ENCODE measurements at places on chromosomes 7 and 10.

DNA sequence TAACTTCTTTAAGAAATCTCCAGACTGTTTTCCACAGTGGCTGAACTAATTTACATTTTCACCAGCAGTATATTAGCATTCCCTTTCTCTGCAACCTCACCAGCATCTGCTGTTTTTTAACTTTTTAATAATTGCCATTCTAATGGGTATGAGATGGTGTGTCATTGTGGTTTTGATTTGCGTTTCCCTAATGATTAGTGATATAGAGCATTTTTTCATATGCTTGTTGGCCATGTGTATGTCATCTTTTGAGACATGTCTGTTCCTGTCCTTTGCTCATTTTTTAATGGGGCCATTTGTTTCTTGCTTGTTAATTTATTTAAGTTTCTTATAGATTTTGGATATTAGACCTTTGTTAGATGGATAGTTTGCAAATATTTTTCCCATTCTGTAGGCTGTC is 68.8 kb downstream of the SLC39A12 start:
- no peak for DNase-seq

GRCh38 chr7:126495001-126495400 is 757.7 kb downstream of the GRM8 start:
- no peak for DNase-seq

DNA sequence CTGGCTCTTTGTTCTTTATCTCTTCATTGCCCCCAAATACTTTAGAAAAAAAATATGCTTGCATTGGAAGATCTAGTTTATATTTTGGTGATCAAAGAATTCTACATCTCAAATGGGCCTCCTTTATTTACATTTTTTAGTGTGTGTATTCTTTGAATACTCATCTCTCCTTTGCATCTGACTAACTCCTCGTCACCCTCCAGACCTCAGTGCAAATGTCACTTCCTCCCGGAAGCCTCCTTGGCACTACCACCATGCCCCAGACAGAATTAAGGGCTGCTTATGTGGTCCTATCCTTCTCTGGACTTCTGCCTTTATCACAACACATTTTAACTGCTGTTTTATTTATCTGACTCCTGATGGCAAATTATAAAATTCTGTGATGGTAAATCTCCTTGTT is 52.0 kb upstream of the PPP1R3C start:
- no peak for DNase-seq

GRCh38 chr10:69957886-69958555 is 94.6 kb upstream of the MACROH2A2 start:
- peak; percentile 65 for DNase-seq

- no peak for DNase-seq
These were observed 39.9 kb downstream of the LRRC18 start for GRCh38 chr10:48899781-48900180.

DNA sequence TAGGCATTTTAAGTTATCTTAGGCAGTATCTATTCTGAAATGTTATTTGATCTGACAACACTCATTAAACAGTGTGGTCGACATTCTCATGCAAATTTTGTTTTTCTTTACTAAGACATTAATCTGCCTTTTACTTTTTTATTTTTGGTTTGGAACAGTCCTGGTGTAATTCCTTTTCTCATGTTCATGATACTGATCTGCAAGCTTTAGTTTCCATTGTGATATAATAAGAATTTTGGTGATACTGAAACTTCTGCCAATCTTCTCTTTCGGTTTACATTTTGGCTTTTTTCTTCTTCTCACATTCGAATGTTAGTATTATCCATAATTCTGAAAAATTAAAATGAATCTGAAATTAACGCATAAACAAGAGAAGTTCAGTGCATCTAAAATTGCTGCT is 281.9 kb upstream of the MTPN start:
- DNase-seq, result no peak

- DNase-seq, result no peak
These were observed 9.3 kb downstream of the ATG9B start for GRCh38 chr7:151014950-151015349.

- no peak for DNase-seq
These were observed 70.8 kb upstream of the UNC5B start for GRCh38 chr10:71141528-71141927.

DNA sequence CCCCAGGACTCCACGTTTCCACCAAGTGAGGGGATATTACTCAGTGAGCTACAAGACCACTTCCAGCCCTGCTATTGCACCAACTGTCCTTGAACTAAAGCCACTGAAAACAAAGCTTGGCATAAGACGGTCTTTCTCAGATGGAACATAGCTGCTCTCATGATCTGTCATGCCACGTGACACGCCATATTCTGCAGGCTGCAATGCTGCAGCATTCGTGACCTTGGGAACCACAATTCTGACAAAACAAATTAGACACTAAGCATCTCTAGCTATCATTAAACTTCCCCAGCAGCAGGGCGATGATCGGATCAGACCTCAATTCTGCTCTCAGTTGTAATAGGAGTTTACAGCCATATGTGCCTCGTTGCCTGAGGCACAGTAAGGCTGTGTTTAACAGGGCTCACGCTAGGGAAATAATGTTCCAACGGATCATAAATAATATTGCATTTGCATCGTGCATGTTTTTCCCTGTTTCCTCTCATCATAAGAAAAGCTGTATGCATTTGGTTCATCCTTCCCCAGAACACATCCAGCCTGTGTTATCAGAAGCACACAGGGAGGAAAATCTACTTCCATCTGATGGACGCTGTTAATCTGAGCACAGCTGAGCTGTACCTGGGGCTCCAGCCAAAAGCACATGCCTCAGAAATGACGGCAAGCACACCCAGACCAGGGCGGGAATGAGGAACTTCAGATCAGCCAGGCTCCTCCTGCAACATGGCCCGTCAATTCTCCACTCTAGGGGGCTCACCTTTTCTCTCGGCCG is 38.6 kb upstream of the CNPY1 start:
- peak; percentile 47 for DNase-seq

GRCh38 chr10:15236340-15236739 is 67.8 kb upstream of the NMT2 start:
- DNase-seq, result no peak

- DNase-seq, result no peak
These were observed 51.7 kb downstream of the GRID1 start for GRCh38 chr10:86314616-86315548.

DNA sequence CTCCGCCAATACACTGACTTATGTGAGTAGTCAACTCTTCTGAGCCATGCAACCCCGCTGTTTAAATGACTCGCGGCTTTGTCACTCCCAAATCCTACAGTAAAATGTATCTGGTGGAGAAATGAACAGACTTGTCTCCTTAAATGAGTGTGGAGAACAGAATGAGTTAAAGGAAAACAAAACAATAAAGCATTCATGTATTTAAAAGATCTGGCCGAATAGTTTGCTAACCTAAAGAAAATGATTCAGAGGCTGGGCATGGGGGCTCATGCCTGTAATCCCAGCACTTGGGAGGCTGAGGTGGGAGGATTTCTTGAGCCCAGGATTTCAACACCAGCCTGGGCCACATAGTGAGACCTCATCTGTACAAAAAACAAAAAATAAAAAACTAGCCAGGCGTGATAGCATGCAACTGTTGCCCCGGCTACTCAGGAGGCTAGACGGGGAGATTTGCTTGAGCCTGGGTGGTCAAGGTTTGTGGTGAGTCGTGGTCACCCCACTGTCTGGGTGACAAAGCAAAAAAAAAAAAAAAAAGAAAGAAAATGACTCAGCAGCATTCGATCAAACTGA is 86.5 kb upstream of the PFKP start:
- DNase-seq, result no peak

DNA sequence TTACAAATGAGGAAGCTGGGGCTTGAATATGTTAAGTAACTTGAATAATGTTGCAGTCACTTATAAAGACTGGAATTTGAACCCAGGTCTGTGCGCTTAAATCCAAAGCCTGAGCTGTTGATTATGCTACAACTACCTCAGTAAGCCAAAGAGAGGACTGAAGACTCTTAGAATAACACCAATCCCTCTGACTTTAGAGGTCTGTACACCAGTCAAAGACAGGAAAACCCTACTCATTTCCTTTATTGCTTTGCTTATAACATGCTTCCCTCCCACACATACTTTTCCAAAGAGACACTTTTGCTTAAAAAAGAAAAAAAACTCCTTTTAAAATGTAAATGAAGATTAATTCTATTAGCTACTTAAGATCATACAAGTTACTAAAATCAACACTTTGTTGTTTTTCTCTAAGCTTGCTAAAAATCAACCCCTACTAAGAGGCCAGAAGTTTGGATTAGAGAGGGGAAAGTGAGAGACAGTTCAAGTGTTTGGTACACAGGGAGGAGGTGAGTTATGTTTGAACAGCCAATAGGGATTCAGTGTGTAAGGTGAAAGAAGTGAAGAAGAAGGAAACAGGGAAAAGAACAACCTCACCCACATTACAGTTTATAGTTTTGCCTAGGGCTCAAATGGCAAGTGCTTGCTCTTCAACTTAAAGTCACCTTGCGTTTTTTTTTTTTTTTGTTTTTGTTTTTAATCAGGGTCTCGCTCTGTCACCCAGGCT is 74.8 kb downstream of the MDH2 start:
- DNase-seq, result no peak

GRCh38 chr10:4101918-4102654 is 317.1 kb upstream of the KLF6 start:
- no peak for DNase-seq

- no peak for DNase-seq
These were observed 31.7 kb downstream of the AP5Z1 start for GRCh38 chr7:4806983-4807597.

DNA sequence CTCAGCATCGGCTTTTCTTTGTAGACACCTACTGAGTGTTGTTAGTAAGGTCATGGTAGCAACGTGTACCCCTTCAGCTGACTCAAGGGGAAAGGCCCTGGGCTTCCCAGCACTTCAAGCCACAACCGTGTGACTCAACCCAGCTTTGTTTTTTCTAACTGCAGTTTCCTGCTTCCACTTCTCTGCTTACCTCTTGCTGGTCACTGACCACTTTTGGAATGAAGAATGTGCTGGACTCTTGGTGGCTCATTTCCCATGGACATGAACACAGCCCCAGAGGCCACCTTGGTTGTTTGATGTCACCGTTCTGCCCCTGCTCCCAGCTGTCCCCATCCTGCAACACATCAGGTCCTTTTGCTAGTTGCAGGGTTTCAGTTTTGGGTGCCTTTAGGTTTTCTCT is 69.5 kb upstream of the ZNF438 start:
- no peak for DNase-seq

DNA sequence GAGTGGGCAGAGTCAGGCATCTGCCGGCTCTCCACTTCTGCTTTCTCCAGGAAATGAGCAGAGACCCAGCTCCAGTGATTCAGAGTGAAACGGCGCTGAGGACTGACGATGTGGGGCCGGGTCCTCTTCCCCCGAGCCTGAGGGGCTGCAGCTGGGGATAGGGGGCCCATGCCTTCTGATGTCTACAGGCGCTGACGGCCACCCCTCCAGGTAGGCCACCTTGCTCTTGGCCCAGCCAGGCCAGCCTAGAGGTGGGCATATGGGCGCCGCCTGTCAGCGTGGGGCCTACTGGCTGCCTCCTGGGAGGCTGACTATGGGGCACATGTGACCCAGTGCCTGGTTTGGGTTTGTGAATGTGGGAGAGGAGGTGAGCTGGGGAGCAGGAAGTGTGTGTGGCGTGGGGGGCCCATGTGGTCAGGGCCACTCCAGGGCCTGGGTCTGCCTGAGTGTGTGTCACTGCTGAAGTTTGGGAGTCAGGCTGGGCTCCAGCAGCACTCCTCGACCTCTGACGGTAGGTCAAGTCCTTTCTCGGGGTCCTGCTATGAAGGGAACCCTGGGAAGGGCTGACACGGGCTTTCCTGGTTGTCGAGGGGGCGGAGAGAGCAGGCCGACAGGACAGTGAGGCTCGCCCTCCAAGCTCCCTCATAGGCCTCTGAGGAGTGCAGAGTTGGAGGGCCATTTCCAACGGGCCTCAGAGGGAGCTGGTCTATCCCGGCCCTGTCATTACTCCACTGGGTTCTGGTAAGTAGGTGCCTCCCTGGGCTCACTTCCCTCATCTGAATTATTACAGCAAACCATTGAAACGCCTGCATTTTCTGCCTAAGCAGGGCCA is at the start of gene WDFY4:
WDFY4 (plus strand) TSS at position 82 of the 832 bp plus-strand sequence. CDS start 24,860 bp downstream, outside the sequence.
- no peak for DNase-seq

- DNase-seq, result no peak
These were observed 250.9 kb upstream of the MKLN1 start for GRCh38 chr7:131076711-131077181.

- DNase-seq, result no peak
These were observed 394.7 kb upstream of the AKR1E2 start for GRCh38 chr10:4431114-4431863.

- DNase-seq, result no peak
These were observed 277.6 kb downstream of the HGF start for GRCh38 chr7:81492240-81492639.

DNA sequence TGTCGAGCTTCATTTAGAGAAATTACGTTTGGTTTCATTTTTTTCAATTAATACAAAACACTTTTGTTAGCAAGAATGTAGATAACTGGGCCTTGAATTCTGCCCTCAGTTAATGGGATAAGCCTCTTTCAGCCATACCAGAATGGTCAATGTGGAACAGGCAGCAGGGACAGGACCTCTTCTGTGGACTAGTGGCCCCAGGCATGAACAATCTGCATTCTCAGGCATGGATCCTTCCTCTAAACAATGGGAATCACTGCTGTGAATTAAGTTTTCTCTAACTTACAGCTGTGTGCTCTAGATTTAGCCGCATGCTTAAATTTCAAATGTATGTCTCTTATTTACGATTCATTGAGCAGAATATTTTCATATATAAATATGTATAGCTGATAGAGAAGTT is 237.7 kb upstream of the PRKCQ start:
- DNase-seq, result no peak

- DNase-seq, result no peak
These were observed 36.3 kb downstream of the POT1 start for GRCh38 chr7:124893140-124893827.

DNA sequence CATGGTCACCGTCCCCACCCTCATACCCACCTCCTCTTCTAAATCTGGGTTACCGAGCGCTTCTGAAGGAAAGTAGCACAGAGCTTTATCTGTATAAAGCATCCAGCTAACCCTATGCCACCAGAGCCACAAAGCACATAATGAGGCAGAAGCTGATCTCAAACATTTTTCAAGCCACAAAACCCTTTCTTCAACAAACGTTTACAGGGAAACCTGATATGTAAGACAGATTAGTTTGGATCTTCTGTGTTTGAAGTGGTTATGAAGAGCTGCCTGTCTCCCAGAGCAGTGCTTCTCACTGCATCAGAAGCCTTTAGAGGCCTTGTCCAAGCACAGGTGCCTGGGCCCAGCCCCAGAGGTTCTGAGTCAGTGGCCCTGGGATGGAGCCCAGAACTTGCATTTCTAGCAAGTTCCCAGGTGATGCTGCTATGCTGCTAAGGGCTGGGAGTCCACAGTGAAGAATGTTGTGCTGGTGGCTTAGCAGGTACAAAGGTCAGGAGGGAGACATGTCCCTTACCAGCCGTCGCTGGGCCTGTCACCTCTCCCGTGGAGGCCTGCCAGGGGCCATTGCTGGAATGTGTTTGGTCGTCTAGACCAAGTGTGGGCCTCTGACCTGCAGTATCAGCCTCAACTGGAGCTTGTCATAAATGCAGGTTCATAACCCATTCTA is 90.4 kb downstream of the TAF3 start:
- DNase-seq, result no peak

- DNase-seq, result no peak
These were observed 20.9 kb upstream of the GOLGA7B start for GRCh38 chr10:97828721-97829120.
